ENCODE measurements at places on chromosomes 16 and 17.

DNA sequence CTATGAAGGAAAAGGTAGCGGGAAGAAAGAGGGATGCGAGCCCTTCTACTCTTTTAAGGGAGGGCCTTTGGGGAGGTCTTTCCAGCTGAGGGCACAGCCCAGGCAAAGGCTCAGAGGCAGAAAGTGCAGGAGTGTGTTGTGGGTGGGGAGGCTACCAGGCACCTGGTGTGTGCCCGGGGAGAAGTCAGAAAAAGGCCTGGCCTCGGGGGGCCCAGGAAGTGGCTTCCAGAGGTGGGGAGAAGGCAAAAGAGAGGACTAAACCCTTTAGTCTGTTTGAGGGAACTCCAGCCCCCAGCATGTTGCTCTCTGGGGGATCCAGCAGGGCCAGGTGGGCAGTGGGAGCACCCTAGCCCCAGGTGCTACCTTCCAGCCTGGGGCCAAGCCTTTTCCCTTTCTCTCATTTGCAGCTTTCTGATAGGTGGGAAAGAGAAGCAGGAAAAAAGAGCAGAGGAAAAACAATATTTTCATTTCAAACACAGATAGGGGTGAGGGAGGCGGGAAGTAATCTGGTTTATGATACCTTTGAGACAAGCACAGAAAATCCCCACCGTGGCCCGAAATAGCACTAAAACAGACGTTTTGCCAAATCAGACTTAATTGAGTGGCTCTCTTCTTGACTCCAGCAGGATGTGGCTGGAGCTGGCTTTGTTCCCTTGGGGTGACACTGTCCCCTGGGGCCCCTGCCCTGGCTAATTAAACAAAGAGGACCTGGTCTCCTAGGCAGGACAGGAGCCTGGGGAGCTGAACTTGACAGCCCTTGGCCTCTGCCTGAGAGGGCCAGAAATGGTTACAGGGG is 10.4 kb downstream of the RAI1 start:
- no peak for DNase-seq
- peak overlapping the region; percentile 76 for H3K27ac ChIP-seq
- peaks cover 63% of the 10 kb centered on the region for H3K4me1 ChIP-seq
- H3K4me3 ChIP-seq = peak overlapping the region; percentile 5

- H3K27ac ChIP-seq = peak within 1 kb of the TSS; percentile 96
- H3K36me3 ChIP-seq = peaks cover 16% of the 10 kb centered on the region
- peak; percentile 88 for DNase-seq
- peaks cover 13% of the 10 kb centered on the region for H3K4me1 ChIP-seq
- H3K27me3 ChIP-seq = no peaks in the 10 kb centered on the region
Observed at GRCh38 chr16:88650749-88651275, at the start of gene CYBA. Gene CYBA, minus strand, starts transcription at chr16:88651053. Its CDS starts 40 bp downstream, at chr16:88651013.

DNA sequence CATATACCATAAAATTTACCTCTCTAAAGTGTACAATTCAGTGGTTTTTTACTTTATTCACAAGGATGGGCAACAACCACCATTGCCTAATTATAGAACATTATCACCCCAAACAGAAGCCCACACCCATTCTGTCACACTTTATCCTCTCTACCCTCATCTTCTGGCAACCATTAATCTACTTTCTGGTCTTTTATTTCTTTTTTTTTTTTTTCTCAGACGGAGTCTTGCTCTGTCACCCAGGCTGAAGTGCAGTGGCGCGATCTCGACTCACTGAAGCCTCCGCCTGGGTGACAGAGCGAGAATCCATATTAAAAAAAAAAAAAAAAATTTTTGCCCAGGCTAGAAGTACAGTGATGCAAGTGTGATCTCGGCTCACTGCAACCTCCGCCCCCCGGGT is 90.7 kb upstream of the CLEC18B start:
- peaks cover 17% of the 10 kb centered on the region for H3K4me1 ChIP-seq
- H3K4me3 ChIP-seq = no peak overlapping the region
- peaks cover 1% of the 10 kb centered on the region for H3K27me3 ChIP-seq
- peaks cover 23% of the 10 kb centered on the region for H3K36me3 ChIP-seq

- no peak overlapping the region for H3K27ac ChIP-seq
- H3K36me3 ChIP-seq = no peaks in the 10 kb centered on the region
- no peaks in the 10 kb centered on the region for H3K27me3 ChIP-seq
Observed at GRCh38 chr17:75642784-75643642, 9.8 kb downstream of the SMIM5 start.

DNA sequence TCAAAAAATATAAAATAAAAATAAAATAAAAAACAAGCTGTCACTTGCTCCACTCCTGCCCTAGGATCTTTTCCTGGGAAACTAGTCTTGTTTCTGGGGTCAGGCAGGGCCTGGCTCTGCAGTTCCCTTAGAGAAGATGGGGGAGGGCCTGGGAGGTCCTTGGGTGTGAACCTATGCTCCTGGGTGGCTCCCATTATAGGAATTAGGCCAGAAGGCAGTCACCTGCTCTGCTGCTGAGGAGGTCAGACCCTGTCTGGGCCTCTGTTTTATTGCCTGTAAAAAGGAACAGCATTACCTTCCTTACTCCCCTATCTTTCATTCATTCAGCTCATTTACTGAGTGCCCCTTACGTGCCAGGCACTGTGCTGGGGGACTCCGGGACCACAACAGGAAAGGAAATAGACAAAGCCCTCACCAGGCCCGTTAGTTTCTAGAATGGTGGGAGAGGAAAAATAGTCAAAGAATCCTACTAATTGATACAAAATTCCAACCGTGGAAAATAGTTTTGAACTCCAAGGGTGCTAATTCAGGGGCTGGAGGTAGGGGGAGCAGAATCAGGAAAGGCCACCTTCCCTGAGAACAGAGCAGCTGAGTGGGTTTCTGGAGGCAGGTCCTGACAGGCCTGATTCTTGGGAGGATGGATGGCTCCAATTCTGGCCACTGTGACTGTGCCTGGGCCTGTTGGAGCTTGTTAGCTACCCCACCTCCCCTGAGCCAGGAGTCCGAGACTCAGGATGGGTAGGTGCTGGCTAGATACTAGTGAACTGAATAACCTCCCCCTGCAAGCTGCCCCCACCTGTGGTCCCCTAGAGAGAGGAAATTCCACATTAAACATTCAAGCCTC is 1.3 kb upstream of the SLC46A1 start:
- no peak overlapping the region for H3K27ac ChIP-seq
- H3K36me3 ChIP-seq = no peaks in the 10 kb centered on the region
- H3K4me1 ChIP-seq = peaks cover 5% of the 10 kb centered on the region

GRCh38 chr17:68054296-68054900 is 18.9 kb downstream of the KPNA2 start:
- peaks cover 4% of the 10 kb centered on the region for H3K27me3 ChIP-seq
- no peak for DNase-seq
- peaks cover 3% of the 10 kb centered on the region for H3K36me3 ChIP-seq
- H3K4me3 ChIP-seq = no peak overlapping the region

DNA sequence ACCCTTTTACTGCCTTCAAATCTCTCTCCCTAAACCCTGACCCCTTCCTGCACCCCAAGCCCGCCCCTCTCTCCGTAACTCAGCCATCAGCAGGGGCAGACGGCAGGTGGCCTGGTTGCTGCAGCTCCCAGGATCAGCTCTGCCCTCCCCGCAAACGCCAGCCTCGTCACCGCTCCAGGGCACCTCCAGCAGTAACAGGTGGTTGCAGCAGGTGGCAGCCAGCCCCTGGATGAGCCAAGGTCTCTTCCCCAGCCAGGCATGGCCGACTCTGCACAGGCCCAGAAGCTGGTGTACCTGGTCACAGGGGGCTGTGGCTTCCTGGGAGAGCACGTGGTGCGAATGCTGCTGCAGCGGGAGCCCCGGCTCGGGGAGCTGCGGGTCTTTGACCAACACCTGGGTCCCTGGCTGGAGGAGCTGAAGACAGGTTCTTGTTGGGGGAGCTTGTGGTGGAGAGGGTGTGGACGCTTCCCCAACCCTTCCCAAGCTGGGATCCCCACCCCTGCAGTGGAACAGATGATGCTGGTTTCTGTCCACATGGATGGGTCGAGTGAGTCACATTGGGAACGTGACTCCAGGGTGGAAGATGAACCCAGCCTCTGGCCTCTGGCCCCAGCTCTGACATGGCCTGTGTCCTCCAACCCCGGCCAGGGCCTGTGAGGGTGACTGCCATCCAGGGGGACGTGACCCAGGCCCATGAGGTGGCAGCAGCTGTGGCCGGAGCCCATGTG is 558 bp downstream of the HSD3B7 start:
- no peaks in the 10 kb centered on the region for H3K4me1 ChIP-seq
- H3K4me3 ChIP-seq = peak overlapping the region; percentile 7
- H3K36me3 ChIP-seq = peaks cover 17% of the 10 kb centered on the region
- no peak overlapping the region for H3K27ac ChIP-seq
- DNase-seq = no peak
- H3K27me3 ChIP-seq = no peaks in the 10 kb centered on the region

DNA sequence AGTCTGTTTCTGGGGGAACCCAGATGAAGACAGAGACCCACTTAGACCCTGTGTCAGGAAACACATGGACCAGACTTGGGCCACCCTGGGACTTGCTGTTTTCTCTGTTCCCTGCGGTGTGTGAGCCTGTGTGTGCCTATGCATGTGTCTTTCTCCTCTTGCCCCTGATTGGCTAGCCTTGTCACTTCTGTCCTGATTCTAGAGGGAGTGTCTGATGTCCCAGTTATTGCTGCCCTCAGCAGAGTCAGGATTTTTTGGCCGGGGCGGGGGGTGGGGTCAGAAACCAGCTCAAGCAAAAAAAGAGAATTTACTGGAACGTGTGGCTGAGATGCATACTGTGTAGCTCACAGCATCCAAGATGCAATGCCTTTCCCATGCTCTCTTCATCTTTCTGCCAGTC is 30.5 kb downstream of the PLCG2 start:
- DNase-seq = no peak
- no peaks in the 10 kb centered on the region for H3K36me3 ChIP-seq
- H3K4me3 ChIP-seq = no peak overlapping the region
- peaks cover 41% of the 10 kb centered on the region for H3K4me1 ChIP-seq
- no peak overlapping the region for H3K27ac ChIP-seq
- H3K27me3 ChIP-seq = no peaks in the 10 kb centered on the region

- DNase-seq = no peak
- no peaks in the 10 kb centered on the region for H3K27me3 ChIP-seq
- peaks cover 21% of the 10 kb centered on the region for H3K4me1 ChIP-seq
- H3K36me3 ChIP-seq = peaks cover 26% of the 10 kb centered on the region
- no peak overlapping the region for H3K27ac ChIP-seq
- H3K4me3 ChIP-seq = no peak overlapping the region
Observed at GRCh38 chr16:68144008-68144407, 58.8 kb downstream of the NFATC3 start.

DNA sequence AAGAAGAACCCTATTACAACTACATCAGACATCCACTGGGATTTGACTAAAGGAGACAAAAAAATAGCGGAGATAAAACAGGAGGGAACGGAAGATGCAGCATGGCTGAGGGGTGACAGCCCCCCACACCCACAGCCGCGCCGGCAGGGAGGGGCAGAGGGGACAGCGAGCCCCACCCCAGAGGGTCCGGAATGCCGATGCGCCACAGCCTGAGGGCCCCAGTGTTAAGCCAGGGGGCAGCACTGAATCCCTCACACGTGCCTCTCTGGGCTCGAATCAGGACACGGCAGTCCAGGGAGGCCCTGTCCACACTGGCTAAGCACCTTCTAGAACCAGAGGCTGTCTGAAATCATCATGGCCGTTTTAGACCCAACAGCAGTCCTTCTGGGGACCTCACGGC is 18.8 kb downstream of the MAP1LC3B start:
- no peak for DNase-seq
- H3K36me3 ChIP-seq = peaks cover 5% of the 10 kb centered on the region
- no peak overlapping the region for H3K27ac ChIP-seq
- H3K4me3 ChIP-seq = no peak overlapping the region
- H3K27me3 ChIP-seq = no peaks in the 10 kb centered on the region
- H3K4me1 ChIP-seq = no peaks in the 10 kb centered on the region

- no peaks in the 10 kb centered on the region for H3K27me3 ChIP-seq
- H3K4me3 ChIP-seq = no peak overlapping the region
- DNase-seq = no peak
- no peak overlapping the region for H3K27ac ChIP-seq
Observed at GRCh38 chr16:572865-573650, 3.3 kb downstream of the PIGQ start.

DNA sequence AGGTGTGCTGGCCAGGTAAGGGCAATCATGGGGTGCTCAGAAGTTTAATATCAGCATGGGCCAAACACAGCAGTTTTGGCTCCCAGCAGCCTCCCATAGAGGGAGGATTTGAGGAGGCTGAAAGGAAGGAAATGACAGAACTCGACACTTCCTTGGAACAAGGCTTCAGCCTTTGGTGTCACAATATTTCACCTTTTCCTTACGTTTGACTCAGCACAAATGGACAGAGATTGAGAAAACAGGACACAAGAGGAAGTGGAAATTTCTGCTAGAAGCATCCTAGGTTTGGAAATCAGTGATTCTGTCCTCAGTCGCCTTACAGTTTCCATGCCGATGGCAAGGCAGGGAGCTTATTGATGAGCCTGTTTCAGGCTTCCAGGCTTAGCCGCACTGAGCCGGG is 181.4 kb downstream of the MAF start:
- H3K36me3 ChIP-seq = no peaks in the 10 kb centered on the region
- no peak for DNase-seq
- H3K4me1 ChIP-seq = peaks cover 13% of the 10 kb centered on the region
- H3K4me3 ChIP-seq = no peak overlapping the region
- H3K27me3 ChIP-seq = peaks cover 11% of the 10 kb centered on the region
- H3K27ac ChIP-seq = no peak overlapping the region

DNA sequence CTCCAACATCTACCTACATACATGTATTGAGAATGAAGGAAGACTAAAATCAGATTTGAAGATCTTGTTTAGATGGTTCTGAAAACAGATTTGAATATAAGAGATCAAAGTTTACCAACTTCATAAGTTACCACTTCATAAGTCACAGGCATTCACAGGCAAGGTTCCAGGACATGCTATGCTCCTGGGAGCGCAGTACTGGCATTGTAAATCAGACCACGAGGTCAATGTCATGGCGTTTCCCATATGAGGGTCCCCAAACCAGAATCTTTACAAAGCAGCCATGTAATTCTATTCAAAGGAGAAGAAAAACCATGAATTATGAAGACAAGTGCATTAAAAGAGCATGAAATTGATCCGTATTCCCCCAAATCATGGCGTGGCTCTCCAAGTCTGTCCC is 3.0 kb downstream of the CDH11 start:
- H3K27me3 ChIP-seq = peaks cover 28% of the 10 kb centered on the region
- H3K4me1 ChIP-seq = no peaks in the 10 kb centered on the region
- no peak overlapping the region for H3K4me3 ChIP-seq
- H3K27ac ChIP-seq = no peak overlapping the region
- no peak for DNase-seq

GRCh38 chr16:56057151-56057550 is 134.1 kb upstream of the GNAO1 start:
- peaks cover 7% of the 10 kb centered on the region for H3K27me3 ChIP-seq
- DNase-seq = no peak
- no peak overlapping the region for H3K27ac ChIP-seq
- H3K4me1 ChIP-seq = no peaks in the 10 kb centered on the region

- H3K4me1 ChIP-seq = peaks cover 54% of the 10 kb centered on the region
- H3K36me3 ChIP-seq = peaks cover 62% of the 10 kb centered on the region
Observed at GRCh38 chr17:27612160-27612770, 18.7 kb upstream of the LGALS9 start.

GRCh38 chr16:23306199-23307100 is 4.3 kb downstream of the SCNN1B start:
- H3K4me3 ChIP-seq = no peak overlapping the region
- no peak overlapping the region for H3K27ac ChIP-seq
- H3K27me3 ChIP-seq = peaks cover 17% of the 10 kb centered on the region
- peaks cover 5% of the 10 kb centered on the region for H3K4me1 ChIP-seq
- H3K36me3 ChIP-seq = no peaks in the 10 kb centered on the region
